ENCODE measurements at places on chromosomes 2 and 18.
A peak's percentile ranks its signal among the peaks of the same experiment; 100 is the strongest.

- no peak for DNase-seq
Measured at GRCh38 chr2:161412346-161412745, 3.8 kb upstream of the TBR1 start.

DNA sequence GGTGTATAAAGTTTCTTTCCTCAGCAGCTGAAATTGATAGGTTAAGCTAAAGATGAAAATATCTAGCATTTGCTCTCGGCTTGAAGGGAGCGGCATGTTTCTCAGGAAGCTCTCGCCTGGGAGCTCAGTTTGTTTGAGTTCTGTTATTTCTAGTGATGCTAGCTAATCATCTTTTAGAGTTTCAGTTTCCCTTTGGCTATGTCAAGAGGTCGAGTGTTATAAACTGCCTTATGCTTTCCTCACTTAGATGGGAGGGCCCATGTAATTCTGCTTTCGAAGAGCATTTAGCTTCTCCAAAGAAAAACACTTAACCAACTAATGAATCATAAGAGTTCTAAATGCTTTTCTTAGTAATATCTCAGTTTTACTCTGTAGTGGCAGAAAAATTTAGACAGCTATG is 33.6 kb downstream of the PLCL1 start:
- DNase-seq: no peak

GRCh38 chr2:16973586-16974286 is 308.1 kb upstream of the CYRIA start:
- DNase-seq: no peak

DNA sequence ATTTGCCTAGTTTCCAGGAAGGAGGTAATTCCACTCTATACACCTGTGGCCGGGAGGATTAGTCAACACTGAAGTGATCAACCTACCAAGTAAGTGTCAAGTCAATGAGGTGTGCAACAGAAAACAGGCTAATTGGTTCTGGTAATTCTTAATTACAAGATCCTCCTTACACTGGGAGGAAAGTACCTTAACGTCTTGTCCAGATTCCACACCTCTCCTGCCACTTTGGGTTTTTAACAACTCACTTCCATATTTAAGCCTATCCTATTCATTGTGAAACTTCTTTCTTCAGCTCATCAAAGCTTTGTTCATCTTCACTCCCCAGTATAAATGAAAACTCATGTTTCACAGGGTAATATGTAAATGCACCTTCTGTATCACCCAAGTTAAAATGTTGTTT is 22.0 kb upstream of the MAP4K4 start:
- DNase-seq: no peak

- DNase-seq: no peak
Measured at GRCh38 chr18:48488388-48488850, 50.4 kb upstream of the CTIF start.

- no peak for DNase-seq
Measured at GRCh38 chr2:186497928-186498327, 11.9 kb downstream of the ZC3H15 start.

- DNase-seq: no peak
Measured at GRCh38 chr18:40124107-40124506, 1830.9 kb upstream of the PIK3C3 start.

DNA sequence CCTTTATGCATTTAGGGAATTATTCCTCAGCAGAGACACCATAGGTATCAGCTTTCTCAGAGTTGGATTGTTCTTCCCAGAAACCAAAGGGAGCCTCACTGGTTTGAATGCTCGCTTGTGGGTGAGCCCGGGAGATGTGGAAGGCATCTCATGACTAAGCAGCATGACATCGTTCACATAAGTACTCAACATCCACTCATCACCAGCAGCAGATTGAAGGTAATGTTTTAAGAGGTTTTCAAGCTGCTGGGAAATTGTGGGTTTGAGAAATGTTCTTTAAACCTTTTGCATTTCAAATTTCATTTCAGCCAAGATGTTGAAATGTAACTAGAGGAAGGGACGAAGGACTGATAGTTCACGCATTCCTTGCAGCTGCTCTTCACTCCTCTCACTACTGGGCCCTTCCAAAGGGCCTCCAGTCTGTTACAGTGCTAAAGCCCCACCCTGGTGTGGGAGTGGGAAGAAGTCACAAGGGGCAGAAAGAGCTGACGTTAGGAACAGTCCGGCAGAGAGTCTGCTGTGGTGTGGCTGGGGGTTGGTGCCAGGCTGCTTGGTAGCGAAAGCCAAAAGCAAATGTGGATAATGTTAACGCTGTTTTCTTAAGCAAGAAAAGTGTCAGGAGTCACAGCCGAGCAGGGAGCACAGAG is 324.5 kb upstream of the EPHA4 start:
- DNase-seq: no peak

GRCh38 chr18:25630682-25631081 is 278.7 kb upstream of the ZNF521 start:
- DNase-seq: no peak

DNA sequence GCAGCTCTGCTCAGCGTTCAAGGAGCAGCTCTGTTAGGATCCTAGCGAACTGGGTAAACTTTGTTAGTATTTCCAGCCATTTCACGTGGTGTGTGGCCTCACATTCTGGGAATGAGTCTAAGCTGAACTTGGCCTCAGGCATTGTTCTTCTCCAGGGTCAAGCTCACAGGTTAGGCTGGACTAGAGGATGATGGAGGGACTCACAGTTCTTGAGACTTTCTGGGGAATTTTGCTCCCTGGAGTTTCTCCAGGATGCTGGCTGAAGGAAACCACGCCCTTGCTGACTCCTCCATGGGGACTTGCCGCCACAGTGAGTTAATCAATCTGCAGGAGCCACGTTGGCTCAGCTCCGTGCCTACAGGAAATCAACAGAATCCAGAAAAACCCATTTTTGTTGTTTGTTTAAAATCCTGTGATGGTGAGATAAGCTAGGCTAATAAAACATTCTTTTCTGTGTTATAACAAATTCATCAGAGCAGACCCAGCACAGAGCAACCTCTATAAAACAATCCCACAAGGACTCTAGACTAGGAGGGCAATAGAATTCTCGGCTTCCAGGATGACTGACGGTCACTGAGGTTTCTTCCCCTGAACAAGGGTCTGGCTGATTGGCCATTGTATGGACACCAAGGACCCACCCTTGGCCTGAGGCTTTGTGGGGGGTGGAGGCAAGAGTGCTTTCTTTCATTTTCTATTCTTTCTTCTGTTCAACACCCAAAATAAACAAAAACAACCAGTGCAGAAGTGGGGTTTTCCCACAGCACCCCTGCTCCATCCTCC is 12.6 kb downstream of the CNDP1 start:
- no peak for DNase-seq

- no peak for DNase-seq
Measured at GRCh38 chr18:12015416-12016062, 34.2 kb downstream of the IMPA2 start.

GRCh38 chr2:233058717-233059546 is 1.2 kb upstream of the INPP5D start:
- DNase-seq: no peak

DNA sequence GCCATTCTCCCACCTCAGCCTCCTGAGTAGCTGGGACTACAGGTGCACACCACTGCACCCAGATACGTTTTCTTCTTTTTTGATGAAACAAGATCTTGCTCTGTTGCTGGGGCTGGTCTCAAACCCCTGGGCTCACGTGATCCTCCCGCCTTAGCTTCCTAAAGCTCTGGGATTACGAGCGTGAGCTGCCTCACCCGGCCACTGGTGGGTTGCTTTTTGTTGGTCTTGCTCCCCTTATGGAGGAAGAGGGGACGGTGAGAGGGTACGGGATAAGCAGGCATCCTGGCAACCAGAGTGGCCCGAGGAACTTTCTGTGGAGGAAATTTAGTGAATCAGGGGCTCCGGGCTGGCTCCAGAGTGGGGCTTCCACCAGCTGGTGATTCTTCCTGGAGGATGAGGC is 222.3 kb downstream of the HDAC4 start:
- no peak for DNase-seq

DNA sequence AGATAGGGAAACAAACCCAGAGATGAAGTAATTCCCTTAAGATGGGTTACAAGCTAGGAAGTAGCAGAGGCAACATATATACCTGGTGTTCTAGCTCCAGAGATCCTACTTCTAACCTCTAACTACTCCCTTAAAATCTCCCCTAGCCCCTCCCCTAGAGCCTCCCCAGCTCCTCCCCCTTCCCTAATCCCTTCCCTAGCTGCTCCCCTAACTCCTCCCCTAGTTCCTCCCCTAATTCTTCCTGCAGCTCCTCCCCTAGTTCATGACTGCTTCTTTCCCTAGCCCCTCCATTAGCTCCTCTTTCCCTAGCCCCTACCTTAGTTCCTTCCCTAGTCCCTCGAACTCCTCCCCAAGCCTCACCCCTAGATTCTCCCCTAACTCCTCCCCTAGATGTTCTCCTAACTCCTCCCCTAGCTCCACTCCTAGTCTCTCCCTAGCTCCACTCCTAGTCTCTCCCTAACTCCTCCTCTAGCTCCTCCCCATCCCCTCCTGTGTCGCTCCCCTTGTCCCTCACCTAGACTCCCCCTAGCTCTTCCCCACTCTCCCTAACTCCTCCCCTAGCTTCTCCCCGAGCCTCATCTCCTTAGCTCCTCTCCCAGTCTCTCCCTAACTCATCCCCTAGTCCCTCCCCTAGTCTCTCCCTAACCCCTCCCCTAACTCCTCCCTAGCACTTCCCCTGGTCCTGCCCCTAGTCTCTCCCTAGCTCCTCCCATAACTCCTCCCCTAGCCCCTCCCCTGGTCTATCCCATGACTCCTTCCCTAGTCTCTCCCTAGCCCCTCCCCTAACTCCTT is 108.9 kb downstream of the CD226 start:
- DNase-seq: no peak

- no peak for DNase-seq
Measured at GRCh38 chr2:144511937-144512336, 8.0 kb downstream of the ZEB2 start.

GRCh38 chr2:237280229-237280628 is 133.7 kb downstream of the COL6A3 start:
- no peak for DNase-seq

DNA sequence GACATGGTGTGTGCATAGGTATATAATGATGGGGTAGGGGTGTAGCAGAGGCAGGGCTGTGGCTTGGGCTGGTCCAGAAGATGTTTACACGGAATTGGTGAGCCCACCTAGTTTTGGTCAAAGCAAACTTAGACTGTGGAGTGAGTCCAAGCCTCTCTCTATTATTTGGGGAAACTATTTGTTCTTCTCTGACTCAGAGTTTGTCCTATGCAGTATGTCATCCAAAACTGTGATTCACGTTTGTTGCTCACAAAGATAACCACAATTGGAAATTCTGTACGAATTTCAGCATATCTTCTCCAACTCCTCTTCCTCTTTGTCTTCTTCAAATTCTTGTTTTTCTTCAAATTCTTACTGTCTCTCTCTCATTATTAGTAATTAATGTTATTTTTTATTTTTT is 292.9 kb downstream of the XIRP2 start:
- DNase-seq: no peak

DNA sequence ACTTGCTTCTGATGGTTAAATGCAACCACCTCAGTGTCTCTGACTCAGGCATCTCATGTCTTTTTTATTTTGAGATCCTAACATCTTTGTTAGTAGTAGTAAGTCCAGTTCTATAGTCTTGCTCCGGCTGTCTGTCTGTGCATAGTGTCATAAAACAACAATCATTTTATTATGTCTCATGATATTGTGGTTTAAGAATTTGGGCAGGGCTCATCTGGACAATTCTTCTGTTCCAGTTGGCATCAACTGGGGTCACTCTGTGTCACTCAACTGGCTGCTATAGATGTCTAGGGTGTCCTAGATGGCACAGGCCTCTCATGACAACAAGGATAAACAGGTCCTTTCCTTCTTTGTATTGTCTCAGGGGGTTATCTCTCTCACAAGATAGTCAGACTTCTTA is 299.6 kb upstream of the ZNF521 start:
- DNase-seq: no peak

DNA sequence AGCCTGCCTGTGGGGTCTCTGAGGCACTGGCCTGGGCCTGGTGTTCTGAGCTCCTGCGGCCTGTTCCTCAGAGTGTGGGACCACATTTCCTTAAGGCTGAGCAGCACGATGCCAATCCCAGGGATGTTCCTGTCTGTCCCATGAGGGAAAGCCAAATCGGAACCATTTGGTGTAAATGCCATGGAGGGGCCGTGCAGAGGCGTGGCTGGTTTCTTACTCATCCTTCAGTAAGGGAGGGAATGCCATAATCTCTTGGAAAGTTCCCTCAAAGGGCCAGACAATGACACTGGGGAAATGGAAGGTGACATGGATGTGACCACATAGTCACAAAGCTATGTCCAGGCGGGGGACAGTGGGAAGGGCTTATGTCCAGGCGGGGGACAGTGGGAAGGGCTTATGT is 14.4 kb upstream of the PTMA start:
- DNase-seq: no peak

DNA sequence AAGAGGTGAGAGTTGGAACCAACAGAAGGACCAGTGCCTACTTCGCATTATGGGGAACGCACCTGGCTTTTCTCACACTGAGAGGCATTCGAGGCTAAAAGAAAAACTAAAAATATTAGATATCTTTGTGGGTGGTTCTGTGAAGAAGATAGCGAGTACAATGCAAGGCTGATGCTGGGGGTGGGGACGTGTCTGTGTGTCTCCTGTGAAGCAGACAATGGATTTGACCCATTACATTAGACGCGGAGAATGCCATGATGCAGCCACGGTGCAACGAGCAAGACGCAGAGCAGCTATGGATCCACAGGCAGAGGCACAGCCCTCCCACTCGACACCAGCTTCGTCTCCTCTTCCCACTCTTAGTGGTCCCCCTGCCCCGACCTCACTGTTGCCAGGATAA is 61.0 kb downstream of the ADCY3 start:
- no peak for DNase-seq

GRCh38 chr2:233350708-233351107 is 3.6 kb upstream of the DGKD start:
- DNase-seq: peak; percentile 10

DNA sequence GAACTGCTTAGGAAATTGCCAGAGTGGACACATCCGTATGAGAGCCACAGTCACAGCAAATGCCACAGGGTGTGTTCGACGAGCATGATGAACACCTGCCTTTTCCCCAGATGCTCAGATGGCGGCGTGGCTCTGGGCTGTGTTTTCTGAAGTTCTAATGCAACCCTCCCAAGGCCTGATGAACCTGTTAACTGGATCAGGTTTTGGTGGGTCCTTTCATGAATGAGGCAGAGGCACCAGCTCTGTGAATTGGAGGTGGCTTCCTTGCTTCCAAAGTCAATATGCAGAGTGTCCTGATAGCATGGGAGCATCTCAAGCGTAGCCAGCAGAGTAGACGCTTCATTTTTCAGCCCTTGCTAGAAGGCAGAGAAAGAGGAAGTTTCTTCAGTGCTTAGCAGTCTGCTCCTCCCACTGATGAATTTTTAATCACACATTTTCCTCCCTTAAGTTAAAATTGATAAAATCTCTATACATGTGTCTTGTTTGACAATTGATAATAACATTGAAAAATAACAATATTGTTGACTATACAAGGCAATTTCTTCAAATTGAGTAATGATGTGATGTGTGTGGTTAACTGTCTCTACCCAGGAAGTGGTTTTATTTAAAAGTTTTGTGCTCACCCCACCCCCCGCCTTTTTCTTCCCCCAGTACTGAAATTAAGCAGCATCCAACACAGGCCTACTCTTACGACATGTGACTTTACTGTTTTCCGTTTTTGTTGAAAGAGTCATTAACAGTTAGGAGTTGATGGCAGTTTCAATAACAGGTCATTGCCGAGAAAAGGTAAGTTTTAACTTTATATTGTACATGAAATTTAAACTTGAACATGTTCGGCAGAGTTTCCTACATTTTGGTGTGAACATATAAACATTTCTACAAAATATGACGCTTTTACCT is at the start of gene ARHGAP15:
Gene ARHGAP15, plus strand, starts transcription at position 739 of the 900 bp plus-strand sequence.
- no peak for DNase-seq

GRCh38 chr2:16119741-16120140 is 179.4 kb downstream of the MYCN start:
- DNase-seq: peak; percentile 2

- DNase-seq: no peak
Measured at GRCh38 chr2:188628989-188629752, 337.5 kb downstream of the GULP1 start.

Data from NCI-H1105 treated with DMSO at 0.1 percent for 48 hours (cell line).